ENCODE measurements at places on chromosomes 6 and 20.

DNA sequence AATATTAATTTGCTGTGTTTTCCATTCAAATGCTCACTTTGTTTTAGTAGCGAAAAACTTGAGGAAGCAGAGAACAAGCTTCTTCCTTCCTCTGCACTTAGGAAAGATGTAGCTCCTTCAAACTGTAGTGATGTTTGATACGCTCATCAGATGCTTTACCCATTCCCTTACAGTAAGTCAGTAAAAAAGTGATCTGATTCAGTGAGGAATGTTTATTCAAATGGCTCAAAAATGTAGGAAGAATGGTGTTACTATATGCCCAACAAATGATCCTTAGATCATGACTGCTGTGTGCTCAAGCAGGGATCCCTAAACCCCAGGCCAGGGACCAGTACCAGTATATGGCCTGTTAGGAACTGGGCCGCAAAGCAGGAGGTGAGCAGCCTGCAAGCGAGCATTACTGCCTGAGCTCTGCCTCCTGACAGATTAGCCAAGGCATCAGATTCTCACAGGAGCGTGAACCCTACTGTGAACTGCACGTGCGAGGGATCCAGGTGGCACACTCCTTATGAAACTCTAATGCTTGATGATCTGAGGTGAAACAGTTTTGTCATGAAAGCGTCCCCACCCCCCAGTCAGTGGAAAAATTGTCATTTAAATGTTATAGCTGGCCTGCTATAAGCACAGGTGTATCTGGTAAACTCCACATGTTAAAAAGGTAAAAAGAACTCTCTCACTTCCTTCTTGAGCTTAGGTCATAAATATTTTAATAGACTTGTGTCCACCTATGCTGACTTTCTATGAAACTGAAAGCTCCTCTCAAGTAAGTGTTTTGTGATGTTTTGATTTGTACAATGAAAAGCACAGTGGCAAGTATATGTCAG lies 187.2 kb downstream of the FOXC1 start:
- no peak for DNase-seq

DNA sequence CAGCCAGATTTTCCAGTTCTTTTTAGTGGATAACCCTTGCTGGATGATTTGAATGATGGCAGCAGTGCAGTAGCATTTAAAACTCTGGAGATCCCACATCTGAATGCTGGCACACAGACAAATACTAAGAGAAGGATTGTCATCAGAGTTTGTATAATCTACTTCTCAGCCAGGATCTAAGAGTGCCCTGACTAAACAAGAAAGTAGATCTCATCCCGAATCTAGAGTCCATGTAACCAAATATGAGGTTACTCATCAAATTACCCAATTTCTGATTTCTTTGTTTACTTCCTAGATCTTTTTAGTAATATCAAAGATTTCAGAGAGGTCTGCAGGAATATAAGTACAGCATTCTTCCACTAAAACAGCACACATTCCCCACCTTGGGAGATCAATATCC lies 7.8 kb downstream of the TMC2 start:
- no peak for DNase-seq

GRCh38 chr20:52490711-52491430 lies 299.3 kb upstream of the ZFP64 start:
- DNase-seq = no peak

DNA sequence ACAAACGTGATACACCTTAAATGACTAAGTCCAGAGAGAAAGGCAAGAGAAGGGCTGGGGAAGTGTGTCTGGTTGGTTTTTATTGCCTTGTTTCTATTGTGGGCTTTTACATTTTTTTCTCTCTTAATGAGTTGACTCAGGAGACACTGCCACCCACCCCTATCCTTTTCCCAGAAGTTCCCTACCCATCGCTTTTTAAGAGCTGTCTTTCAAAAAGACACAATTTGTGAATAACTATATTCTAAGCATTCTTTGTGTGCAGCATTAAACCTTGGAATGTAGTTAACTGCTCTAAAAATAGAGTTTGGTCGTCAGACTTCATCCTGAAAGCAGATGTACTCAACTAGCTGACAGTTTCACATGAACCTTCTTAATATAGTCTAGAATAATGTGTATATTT lies 174.9 kb downstream of the ISM1 start:
- DNase-seq = no peak

DNA sequence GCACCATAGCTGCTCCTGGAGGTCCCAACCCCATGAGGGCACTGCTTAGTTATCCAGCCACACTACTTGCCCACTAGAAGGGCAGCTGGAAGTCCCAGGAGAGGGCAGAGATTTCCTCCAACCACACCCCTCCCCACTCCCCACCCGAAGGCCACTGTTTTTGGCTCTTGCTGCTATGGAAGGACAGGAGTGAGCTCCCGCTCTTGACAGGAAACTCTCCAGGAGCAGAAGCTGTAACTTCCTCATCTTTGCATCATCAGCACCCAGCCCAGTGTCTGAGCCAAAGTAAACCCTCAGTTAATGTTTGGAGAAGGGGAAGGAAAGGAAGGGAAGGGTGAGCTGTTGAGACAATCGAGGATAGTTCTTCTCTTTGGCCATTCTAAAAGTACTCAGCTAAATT lies 120.7 kb downstream of the MTFR2 start:
- DNase-seq = no peak

GRCh38 chr20:16732506-16733152 lies 2.8 kb downstream of the SNRPB2 start:
- no peak for DNase-seq

DNA sequence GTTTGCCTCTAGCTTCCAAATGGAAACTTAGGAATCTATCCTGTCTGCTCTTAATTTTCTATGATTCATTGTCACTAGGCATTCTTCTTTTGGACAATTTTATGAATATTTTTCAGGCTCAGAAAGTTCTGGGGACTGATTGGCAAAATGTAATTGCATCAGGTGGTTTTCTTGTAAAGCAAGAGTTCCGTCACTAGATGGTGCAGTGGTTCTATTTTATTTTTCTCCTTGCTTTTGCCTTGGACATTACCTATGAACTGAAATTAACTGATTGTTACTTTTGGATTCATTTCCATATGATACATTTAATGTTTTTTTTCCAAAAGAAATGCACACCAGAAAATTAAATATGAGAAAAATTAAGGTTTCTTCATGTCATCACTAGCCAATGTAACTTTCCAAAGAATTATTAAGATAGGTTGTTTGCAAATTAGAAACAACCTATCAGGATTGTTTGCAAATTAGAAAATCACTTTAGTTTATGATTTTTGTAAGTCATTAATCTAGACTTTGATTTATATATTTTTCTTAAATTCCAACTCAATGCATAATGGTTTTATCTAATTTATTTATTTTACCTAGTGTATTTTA lies 48.0 kb downstream of the TMEM170B start:
- no peak for DNase-seq

DNA sequence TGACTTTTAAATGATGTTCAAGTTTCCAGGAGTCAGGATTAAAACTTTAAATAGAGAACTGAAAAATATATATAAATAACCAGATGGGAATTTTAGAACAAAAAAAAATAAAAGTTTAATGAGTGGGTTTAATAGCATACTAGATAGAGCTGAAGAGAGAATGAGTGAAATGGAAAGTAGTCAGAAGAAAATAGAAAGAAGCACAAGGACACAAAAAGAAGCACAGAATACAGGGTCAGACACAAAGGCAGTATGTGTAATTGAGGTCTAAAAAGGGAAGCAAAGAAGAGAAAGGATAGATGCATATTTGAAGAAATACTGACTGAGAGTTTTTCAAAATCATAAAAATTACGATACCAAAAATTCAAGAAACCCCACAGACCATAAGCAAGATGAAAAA lies 159.8 kb upstream of the FERMT1 start:
- no peak for DNase-seq

GRCh38 chr20:6134592-6134991 lies 11.8 kb upstream of the FERMT1 start:
- no peak for DNase-seq

DNA sequence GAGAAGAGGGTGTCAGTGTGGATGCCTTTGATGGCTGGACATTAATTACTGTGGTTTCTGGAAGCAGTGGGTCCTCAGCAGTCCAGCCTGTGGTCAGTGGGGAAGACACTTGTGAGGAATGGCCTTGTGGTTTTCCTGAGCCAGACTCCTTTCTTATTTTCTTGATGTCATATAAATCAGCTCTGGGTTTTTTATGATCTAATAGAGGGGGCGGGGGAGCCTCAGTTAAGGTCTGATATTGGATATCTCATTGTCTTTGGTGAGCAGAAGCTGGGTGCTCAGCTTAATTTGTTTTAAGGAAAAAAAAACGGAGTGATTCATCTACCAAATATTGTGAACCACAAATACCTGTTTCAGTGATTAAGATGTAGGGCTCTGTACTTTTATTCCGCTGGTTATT lies 62.1 kb downstream of the OTOR start:
- DNase-seq = no peak

DNA sequence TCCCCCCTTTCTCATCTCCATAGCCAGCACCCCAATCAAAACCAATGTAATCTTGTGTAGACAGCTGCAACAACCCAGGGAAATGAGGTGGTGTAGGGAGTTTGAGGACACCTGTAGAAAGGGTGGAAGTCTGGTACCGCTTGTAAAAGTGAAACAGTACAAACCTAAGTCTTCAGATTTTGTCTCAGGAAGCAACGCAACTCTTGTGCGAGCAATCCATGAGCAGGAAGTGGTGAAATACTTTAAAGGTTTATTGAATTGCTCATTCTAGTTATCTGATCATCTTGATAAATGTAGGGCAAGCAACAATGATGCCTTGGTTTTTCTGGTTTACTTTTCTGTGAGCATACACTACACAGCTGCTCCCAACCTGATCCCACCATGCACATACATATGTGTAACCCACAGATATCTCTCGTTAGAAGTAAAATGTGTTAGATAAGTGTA lies 71.1 kb upstream of the THEMIS start:
- no peak for DNase-seq

DNA sequence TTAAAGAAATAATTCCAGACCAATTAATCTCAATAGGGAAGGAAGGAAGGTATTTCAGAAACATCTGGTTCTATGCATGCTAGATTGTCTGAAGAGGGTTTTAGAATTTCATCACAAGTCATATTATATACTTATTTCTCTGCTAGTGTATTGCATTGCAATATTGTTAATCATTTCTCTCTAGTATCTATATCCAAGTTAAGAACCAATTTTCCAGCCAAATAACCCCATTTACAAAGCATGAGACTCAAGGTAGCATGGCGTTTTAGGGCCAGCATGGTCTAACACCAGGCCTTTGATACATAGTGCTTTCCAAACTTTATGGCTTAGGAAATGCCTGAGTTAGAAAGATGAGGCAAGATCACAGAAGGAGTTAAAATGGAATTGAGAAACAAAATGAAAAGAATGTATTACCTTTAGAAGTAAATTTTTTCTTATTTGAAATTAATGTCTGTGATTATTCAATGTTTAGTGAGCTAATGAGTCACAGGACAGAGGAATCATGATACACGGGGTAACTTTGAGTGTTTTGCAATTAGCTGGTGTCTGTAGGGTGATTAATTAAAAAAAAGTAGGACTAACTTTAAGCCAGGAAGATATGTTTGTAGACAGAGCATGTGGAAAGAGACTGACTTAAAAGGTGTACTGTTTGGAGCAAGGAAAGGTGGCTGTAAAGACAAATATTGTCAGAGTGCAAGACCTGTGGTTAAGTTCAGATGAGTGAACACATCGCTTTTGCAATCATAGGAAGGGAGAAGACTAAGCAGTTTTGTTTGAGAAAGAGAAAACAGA lies 1006.2 kb upstream of the CITED2 start:
- DNase-seq = no peak

DNA sequence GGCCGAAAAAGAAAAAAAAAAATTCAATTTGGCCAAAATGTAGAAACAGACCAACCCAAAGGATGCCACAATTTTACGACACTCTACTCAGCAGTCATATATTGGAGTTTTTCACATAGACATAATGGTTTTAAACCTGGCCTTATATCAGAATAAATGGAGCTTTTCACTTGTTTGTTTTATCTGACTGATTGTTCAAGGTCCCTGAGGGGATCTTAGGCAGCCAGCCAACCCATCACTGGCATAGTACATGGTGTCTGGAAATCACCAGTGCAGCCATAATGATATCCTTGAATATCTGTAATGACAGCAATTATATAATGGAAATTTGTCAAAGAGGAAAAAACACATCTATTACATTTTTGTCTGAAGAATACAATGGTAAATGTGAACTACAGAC lies 96.9 kb downstream of the PRSS35 start:
- DNase-seq = no peak

- DNase-seq = no peak
Observed at GRCh38 chr6:169857343-169858292, 106.2 kb downstream of the ERMARD start.

GRCh38 chr6:40177598-40177997 lies 243.3 kb upstream of the MOCS1 start:
- DNase-seq = no peak

DNA sequence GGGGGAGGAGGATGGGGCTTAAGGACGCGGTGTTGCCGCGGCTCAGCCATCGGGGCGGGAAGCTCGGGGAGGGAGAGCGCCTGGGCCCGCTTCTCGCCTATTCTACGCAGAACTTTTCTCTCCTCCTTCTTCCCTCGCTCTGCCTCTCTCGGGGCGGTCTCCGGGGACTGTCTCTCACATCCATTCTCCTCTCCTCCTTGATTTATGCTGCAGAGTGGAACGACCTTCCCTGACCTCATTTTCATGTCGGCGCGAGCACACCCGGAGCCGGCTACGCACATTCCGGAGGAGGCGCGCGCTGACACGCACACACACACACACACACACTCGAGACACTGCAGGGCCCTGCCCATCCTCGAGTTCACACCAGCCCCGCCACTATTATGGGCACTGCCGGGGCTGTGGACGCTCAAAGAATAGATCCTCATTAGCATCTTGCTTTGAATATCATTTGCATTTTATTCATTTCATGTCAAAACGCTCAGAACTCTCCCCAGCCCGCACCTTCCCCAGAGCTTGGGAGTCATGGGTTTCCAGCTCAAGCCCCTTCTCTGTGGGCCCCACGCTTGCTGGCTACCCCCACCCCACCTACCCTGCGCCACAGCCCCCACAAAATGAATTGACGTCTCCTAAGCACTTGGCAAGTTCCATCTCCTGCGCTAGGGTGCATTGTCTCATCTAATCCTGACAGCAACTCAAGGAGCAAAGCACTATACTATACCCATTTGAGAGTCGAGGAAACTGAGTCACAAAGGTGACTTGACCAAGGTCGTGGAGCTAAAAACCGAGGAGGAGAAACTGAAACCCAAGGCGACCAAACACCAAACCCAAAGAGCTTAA lies 36.8 kb downstream of the NCR2 start:
- DNase-seq = peak; percentile 61

DNA sequence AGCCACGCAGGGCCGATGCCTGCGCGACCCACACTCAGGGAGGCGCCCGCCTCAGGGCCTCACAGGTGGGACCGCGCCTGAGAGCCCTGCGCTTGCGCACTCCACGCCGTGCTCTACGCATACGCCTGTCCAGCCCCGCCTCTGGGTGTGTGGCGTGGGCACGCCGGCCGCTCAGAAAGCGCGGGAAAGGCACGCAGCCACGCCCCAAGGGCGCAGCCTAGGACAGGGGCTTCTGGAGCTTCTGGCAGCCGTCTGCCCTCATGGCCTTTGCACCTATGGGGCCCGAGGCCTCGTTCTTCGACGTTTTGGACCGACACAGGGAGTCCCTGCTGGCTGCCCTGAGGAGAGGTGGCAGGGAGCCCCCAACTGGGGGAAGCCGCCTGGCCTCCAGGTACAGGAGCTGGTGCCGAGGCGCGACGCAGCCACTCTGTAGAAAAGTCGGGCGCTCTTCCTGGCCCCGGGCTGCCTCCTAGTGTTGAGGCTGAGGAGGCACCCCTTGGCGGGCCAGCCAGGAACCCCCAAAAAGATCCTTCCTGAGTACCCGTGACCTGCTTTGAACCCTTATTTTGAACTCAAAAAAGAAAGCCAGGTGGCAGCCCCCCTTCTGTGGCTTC lies at the start of gene SPO11:
TSS of gene SPO11 (plus strand) at position 196 of the 614 bp plus-strand sequence. CDS start at position 261, 65 bp downstream.
- no peak for DNase-seq

Measured in glutamatergic neuron (in vitro differentiated cells).